Right hindlimb (tissue), 1 donor: ENCODE measurements at places on chromosomes 6 and 20.

- no peak for DNase-seq
These were observed 511.8 kb upstream of the ZNF337 start for GRCh38 chr20:26208296-26209091.

GRCh38 chr6:117616391-117617209 lies 14.3 kb upstream of the GOPC start:
- no peak for DNase-seq

GRCh38 chr6:119100115-119100514 lies 21.7 kb upstream of the FAM184A start:
- DNase-seq = no peak

DNA sequence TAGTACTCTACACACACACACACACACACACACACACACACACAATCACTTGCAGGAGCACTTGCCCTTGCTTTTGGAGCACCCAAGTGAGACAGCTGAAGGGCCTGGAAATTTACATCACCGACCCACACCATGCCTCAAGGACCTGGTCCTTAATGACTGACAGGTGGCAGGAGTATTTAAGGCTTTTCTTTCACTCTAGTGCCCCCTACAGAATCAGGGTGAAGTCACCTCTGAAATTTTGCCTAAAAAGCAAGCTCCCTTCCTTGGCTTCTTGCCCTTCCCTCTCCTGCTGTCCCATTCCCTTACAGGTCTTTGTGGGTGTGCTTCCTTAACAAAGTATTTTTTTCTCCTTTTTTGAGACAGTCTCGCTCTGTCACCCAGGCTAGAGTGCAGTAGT lies 353.5 kb upstream of the IRAK1BP1 start:
- no peak for DNase-seq

- DNase-seq = no peak
These were observed 8.3 kb downstream of the B4GALT5 start for GRCh38 chr20:49705358-49705757.

DNA sequence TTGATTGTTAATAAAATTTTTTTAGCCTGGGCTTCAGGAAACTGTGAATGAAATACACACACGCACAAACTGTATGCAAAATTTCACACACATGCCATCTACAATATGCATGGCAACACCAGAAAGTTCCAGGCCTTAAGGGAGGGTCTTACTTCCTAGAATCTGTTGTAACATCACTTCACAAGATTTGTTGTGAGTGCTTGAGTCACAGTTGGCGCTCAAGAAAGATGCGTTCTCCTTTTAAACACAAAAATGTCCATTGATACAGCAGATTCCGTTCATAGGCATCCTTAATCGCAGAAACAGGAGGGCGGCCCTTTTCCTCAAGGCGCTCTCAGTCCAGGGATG lies 485 bp upstream of the RTF2 start:
- DNase-seq = no peak

GRCh38 chr6:5497896-5498578 lies 236.7 kb downstream of the FARS2 start:
- DNase-seq = no peak

GRCh38 chr6:162963861-162964260 lies 236.1 kb downstream of the PACRG start:
- no peak for DNase-seq
